ENCODE measurements at places on chromosomes 2 and 18.

GRCh38 chr18:49094979-49095632, 144.3 kb upstream of the SMAD7 start:
- peak; percentile 74 for ATAC-seq

DNA sequence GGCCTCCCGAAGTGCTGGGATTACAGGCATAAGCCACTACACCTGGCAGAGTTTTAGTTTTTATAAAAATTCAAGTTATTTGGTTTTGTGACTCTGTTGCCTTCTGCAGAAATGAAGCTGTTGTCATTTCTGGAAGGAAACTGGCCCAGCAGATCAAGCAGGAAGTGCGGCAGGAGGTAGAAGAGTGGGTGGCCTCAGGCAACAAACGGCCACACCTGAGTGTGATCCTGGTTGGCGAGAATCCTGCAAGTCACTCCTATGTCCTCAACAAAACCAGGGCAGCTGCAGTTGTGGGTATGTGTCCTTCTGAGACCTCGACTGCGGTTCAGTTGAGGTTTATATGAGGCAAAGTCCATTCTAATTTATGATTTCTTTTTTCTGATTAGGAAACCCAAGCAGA, 7.2 kb downstream of the MTHFD2 start:
- ATAC-seq, result no peak

DNA sequence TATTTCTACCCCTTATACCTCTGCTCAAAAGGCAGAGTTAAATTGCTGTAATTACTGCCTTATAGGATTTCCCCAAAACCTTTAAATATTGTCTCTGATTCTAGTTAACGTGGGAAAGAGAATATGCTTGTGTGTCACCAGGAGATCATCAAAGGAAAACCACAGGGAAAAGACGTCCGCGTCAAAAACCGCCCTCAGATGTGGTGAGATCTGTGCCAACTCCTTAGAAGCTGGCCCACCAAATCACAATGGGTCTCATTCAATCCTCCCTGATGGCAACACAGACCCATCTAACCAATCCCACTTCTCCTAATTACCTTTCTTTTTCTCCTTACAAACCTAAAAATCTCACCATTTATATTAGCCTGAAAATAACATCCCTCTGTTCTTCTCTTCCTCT, 25.4 kb downstream of the VPS54 start:
- no peak for ATAC-seq

DNA sequence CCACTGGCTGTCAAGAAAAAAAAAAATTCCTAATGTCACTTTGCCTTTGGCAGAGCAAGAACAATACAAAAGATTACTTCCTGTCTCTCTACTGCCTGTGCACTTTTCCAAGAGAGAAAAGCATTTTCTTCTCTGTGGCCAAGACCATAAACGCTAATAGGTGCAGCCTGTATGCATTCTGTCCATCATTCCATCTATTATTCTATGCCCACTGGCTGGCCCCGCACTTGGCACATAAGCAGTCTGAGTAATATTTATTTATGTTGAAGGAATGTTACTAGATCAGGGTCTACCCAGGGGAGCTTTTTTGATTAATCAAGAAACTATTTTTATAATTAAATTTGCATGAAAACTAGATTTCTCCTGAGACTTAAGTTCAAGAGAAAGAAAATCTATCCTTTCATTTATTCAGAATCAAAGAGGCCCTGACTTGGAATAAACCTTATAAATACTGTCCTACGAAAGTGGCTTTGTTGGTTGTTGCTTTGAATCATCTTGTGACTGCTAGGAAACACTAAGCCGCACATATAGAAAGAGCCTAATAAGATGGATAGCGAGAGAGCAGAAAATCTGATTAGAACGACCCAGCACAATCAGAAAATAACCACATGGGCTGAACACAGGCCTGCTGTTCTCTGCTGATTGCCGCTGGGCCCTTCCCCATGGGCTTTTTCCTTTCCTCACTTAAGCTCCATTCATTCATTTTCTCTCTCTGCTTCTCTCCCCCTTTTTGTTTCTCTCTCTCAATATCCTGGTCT, 59.4 kb downstream of the MMADHC start:
- ATAC-seq, result peak; percentile 92

GRCh38 chr2:222878877-222879603, 18.2 kb downstream of the ACSL3 start:
- peak; percentile 70 for ATAC-seq

DNA sequence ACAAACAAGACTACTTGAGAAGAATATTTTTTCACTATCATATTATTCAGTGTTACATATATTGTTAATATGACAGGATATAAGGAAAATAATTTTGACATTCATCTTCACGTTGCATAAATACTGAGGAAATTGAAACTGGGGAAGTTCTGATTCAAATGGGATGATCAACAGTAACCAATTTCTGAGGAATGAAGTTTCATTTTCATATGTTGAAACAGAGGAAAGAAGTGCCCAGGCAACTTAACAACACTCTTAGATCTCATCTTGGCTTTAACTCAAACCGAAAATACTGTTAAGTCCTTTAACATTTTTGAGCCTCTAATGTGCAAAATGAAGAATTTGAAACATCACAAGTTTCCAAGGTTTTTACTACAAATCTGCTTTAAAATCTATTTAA, 612.2 kb upstream of the VRK2 start:
- ATAC-seq, result 0 out of 3 replicates have a peak, but pooled peaks have one; percentile 23

- peak; percentile 39 for ATAC-seq
These were observed 139.5 kb upstream of the NABP1 start for GRCh38 chr2:191538334-191538903.

- peak; percentile 6 for ATAC-seq
These were observed 618 bp downstream of the POLR2D start for GRCh38 chr2:127857265-127857808.

DNA sequence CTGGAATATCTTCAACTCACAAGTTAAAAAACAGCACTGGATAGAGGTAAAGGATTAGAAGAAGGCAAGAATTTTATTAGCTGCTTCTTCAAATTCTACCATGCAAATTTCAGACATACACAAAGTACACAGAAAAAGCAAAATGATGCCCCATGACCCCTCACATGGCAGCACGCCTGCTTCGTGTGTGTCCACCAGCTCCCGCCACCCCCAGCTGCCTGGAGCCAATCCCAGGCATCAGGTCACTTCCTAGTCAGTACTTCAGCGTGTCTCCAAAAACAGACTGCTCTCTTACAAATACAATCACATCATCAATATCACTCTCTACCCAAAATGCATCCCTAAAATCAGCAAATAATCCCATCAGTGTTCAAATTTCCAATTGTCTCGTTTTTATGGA, 35.8 kb downstream of the IMPA2 start:
- no peak for ATAC-seq

DNA sequence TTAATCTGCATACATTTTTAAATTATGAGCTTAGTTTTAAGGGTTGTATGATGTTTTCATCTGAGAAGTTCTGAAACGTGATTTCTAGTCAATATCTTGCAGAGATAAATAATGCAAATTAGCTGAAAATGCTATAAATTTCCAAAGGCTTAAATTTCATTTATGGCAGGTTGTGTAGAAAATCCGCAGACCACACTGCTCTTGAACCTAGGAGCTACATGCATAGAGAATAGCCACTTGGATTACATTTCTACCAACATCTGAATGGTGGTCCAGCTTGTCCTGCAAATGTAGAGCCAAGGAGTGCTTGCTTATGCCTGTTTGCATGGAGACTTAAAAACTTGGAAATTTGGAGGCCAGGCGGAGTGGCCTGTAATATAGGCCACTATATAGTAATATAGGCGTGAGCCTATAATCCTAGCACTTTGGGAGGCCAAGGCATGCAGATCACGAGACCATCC, 6.8 kb downstream of the MAT2A start:
- no peak for ATAC-seq

- no peak for ATAC-seq
These were observed 6.3 kb downstream of the MEX3C start for GRCh38 chr18:51191128-51191717.

DNA sequence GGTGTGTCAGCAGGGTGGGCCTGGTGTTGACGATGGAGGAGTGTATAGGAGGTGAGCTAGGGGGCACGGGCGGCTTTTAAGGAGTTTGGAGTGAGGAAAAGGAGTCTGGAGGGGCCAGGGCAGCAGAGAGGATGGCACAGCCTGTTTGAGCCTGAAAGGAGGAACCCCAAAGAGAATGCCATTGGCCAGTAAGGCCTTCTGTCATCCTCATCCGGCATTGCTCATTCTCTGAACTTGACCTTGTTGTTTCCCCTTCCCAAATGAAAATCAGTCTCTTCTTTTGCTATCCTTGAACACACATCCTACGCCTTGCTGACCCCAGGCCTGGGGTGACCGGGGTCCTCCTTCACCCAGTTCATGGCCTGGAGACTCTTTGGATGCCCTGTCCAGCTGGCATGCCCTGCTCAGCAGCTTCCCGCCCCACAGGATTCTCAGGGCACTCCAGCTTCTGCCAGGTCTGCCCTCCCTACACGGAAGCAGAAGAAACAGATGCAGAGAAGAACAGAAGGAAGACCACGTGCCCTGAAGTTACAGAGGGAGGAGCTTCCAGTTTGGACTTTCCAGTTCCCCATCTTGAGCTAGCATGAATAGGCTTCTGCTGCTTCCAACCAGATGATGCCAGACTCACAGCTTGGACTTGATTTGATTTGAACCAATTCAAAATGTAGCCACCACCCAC, 20.5 kb upstream of the KIF3C start:
- ATAC-seq, result no peak

GRCh38 chr2:224958873-224959272, 83.4 kb downstream of the DOCK10 start:
- ATAC-seq, result peak; percentile 73

GRCh38 chr2:230268606-230269243, 43.2 kb downstream of the SP140 start:
- no peak for ATAC-seq

GRCh38 chr2:69177063-69177771, 164.2 kb downstream of the ANTXR1 start:
- peak; percentile 78 for ATAC-seq

DNA sequence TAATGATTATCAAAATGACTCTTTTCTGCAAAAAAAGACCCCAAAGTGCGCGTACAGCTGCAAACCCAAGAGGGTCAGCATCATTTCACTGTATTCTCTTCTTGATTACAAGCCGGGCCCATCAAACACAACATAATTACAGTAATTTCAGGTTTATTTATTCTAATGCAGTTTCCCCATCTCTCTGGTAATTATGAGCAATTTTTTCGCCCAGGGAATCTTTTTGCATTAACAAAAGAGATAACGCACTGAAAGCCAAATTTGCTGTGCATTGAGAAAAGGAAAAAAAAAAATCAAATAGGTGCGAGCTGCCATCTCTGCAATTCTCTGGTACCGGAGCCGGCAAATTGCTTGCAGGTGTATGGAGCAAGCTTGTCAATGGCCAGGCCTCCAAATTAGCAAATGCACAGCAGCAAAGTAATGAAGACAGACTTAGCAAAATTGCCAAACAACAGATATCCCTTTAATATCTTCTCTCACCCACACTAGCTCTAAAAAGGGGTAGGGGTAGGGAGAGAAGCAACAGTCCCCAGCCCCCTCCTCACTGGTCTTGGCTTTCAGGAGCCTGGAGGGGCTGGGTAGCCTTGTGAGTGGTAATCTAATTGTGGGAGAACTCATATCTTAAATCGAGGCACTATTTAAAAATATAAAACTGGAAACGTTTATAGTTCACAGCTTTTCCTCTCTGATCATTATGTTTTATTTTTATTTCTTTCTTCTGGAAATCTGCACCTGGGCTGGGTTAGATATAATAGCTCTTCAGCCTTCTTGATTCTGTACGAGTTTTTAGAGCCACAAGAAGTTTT, 6.7 kb downstream of the DLX1 start:
- no peak for ATAC-seq

DNA sequence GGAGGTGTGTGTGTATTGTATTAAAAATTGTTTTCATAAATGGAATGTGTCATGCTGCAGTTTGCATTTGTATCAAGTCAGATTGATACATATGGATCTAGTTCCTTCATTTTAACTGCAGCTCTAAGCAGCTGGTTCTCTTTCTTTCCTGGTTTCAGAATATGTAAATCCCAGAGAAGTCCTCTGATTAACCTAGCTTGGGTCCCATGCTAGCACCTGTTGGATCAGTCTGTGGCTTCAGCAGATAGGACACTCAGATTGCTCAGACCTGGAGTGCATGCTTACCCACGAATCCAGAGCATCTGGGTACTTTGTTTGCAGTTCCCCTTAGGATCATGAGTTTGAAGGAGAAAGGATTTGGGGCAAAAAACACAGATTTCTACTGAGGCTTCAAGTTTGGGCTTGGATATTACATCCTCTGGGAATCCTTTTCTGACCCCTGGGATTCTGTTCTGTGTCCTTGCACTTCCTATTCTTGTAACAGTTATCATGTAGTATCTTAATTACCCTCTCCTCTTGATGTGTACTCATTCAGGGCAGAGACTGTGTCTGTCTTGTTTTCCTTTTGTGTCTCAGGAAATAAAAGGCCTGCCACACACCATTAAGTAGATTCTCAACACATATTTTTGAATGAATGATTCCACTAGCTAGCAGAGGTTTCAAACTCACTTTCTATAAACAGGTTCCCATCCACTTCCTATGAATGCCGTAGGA, 142.1 kb downstream of the PHLPP1 start:
- no peak for ATAC-seq

- no peak for ATAC-seq
These were observed 99.5 kb downstream of the MYCN start for GRCh38 chr2:16039823-16040222.

- no peak for ATAC-seq
These were observed 115.9 kb downstream of the UPP2 start for GRCh38 chr2:158217593-158217992.

DNA sequence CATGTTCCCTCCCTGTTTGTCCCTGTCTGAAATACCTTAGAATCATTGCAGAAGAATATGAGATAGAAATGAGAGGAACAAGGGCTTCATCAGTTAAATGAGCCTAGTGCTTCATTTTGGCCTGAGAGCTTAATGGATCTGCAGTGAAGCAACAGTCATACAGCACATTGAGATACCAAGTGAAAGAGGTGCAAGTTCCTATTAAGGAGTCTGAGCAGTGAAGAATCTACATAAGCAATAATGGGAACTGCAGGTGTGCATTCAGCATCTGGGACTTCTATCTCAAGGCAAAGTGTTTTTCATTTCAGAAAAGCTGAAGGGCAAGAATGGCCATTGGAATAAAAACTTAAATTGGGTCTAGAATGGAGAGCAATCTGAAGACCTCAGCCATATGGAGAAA, 323.2 kb upstream of the SLC39A10 start:
- ATAC-seq, result no peak

DNA sequence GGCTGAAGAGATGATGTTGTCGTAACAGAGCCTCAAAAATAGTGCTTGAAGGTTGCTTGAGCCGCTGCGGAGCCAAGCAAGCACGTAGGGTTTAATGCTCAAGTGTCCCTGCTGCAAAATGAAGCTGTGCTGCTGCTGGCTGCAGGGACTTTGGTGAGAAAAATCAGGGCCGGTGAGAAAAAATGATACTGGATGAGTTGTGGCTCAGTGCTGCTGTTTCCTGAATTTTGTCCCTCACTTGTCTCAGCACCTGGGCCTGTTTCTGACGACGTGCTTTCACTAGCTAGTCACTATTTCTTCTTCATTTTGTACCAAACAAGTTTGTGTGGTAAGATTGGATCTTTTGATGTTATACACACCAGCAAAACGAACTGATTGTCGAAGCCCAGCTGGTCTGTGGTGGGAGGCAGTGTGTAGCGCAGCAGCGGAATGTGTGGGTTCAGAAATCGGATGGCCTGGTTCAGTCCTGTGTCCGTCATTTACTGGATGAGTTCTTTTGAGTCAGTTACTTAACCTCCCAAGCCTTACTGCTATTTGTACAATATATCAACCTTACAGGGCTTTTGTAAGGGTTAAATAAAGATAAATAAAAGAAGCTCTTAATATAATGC, 172.8 kb upstream of the FOSL2 start:
- ATAC-seq, result no peak

GRCh38 chr2:205052781-205053180, 507.5 kb downstream of the PARD3B start:
- no peak for ATAC-seq

Measured in SK-N-SH treated with all-trans-retinoic acid at 6 μM for 48 hours (cell line).